ENCODE measurements at places on chromosomes 16 and 17.

DNA sequence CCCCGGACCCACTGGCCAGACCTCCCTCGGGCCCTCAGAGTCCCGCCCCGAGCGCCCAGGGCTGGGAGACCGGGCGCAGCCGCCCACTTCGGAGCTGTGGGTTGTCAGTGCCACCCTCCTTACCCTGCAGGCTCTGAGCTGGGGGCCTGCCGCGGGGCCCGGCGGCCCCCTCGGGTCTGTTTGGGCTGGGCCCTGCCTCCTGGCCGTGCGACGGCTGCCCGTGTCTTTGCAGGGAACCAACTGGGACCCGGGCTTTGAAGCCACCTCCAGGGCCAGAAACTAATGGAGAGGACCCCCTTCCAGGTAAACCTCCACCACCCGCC is 443 bp downstream of the TEDC2 start:
- no peak for DNase-seq

- DNase-seq: no peak
These were observed 22.8 kb upstream of the ACSM2B start for GRCh38 chr16:20598832-20599469.

DNA sequence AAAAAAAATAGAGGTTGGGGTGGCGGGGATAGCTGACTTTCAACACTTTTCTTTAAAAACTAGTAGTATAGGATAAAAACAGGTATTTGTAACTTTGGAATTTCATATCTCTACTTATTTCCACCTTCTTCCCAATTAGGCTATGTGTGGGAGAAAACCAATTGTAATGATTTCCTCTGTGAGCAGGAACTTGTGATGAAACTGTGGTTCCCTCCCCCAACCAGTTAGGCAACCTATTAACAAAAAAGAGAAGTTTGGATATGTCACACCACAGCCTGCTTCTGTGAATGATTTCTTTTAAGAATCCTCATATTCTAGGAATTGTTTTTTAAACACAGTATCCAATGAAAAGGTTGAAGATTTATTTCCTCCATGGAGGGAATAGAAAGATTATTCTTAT is 1.9 kb downstream of the IGSF6 start:
- DNase-seq: peak; percentile 51

DNA sequence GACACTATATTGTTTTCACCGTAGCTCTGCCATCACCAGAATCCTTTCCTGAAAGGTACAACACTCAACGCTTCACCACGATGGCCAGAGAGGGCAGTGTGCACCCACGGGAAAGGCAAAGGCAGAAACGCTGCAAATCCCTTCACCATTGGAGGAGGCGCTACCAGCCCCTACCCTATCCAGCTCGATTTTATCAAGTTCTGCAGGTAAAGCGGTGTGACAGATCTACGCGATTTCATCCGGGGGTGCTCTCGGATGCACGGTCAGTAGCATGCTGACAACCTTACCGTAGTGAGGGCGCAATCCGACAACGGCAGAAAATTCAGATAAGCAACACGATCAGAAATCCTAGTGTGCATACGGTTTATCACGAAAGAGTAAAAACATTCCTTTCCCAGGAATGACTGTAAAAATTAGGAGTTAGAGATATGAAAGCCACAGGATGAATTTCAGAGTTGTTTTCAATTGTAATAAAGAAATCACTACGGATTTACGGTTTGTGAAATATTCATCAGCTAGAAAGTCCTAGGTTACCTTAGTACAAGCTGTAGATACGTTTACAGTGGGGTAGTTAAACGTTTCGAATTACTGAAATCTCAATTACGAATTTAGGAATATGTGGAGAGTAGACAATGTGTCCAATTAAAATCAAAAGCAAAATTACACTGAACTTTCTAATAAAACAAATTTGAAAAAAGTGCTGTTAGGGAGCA is 1.8 kb downstream of the NETO2 start:
- peak; percentile 84 for DNase-seq

DNA sequence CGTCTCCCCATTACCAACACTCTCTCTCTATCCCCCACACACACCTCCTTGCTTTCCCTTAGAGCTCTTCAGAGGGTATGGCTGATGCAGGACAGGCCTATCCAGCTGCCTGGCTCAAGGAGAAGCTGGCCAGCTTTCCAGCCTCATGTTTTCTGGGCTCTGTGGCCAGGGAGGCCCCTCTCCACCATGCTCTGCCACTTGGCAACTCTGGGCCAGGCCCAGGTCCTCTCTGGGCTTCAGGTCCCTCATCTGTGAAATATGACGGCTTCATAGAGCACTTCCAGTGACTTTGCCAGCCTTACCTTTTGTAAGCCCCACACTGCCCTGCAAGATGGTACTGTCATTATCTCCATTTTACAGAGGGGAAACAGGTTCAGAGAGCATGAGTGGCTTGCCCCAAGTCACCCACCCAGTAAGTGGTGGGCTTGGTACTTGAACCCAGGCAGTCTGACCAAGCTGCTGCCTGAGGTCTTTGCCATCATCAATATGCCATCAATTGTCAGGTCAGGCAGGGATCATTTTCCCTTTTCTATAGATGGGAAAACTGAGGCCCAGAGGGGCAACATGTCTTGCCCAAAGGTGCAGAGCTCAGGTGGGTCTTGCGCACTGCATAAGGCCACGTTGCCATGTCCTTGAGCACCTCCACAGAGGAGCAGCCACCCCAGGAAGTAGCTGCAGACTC is 548 bp upstream of the ADGRG5 start:
- no peak for DNase-seq

- no peak for DNase-seq
These were observed 9.2 kb downstream of the CFAP97D1 start for GRCh38 chr17:43789482-43789881.

GRCh38 chr17:16988749-16989229 is 16.9 kb upstream of the TNFRSF13B start:
- peak; percentile 26 for DNase-seq

DNA sequence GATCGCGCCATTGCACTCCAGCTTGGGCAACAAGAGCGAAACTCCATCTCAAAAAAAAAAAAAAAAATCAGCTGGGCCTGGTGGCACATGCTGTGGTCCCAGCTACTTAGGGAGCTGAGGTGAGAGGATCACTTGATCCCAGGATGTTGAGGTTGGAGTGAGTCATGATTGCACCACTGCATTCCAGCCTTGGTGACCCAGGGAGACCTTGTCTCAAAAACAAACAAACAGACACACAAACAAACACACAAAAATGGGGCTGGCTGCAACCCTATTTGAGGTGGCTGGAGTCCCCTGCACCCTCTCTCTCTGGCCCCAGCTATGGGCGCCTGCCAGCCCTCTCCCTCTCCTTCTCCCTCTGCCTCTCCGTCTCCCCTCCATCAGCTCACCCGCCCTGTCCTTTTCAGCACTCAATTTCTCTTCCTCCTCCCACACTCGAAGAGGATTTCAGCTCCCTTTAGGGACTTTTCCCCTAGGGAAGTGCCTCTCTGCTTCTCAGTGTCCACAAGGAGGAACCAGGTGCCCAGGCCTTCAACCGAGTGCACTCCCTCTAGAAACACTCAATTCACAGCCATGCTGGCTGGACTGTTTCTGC is 17.5 kb upstream of the TFAP4 start:
- DNase-seq: peak; percentile 96

DNA sequence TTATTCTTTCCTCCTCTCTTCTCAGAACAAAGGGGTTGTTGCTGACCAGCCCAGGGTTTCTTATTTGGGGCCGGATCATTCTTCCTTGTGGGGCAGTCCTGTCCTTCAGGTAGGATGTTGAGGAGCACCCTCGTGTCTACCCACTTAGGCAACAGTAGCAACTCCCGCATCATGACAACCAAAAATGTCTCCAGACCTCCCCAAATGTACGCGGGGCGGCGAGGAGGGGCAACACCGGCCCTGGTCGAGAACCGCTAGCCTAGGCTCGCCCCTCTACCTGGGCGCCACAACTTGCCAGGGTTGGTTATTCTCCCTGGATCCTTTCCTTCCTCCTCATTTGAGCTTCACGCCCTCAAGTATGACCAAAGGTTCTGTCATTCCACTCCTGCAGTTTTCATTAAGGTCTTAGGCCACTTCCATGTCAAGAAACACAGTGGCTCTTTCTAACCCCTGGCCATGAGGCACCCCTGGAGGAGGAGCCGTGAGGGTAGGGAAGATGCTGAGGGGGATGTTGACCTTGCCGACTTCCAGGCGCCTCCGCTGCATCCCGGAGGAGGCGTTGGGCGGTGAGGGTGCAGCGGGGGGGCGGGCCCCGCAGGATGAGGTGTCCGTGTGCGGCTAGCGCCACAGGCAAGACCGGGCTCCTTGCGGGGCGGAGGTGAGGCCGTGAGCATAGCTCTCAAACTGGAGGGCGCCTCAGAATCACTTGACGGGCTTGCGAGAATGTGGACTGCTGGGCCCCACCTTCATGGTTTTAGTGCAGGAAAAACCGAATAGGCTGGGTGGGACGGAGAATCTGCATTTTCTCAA is 712 bp upstream of the SPECC1 start:
- no peak for DNase-seq

DNA sequence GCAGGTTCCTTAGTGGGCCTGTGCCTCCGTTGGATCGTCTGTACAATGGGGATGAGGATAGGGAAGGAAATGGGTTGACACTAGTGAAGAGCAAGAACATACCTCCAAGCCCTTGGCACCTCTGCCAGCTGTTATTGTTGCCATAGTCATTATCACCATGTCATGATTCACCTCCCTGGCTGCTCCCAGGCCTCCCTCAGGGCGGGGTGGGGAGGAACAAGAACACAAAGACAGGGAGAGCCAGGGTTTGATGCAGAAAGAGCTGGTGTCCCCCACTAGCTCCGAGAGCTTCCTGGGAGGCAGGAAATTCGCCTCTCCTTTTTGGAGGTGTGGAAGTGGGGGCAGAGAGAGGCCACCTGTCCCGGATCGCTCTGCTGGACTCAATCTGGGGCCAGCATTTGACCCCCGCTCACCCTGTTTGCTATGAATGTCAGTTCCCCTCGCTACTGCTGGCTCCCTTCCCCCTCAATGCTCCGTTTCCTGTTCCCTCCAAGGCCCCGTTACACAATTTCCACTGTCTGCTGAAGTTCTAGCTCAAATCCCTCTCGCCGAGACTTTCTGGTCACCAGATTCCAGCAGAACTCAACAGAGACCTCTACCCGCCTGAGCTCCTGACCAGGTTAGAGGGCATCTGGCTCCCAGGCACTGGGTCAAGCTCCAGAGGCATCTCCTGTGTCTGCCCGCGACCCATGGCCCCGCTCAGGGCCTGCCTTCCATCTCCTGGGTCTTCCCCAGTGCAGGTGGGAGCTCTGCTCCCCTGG is 9.1 kb downstream of the TIMP2 start:
- DNase-seq: peak; percentile 64

DNA sequence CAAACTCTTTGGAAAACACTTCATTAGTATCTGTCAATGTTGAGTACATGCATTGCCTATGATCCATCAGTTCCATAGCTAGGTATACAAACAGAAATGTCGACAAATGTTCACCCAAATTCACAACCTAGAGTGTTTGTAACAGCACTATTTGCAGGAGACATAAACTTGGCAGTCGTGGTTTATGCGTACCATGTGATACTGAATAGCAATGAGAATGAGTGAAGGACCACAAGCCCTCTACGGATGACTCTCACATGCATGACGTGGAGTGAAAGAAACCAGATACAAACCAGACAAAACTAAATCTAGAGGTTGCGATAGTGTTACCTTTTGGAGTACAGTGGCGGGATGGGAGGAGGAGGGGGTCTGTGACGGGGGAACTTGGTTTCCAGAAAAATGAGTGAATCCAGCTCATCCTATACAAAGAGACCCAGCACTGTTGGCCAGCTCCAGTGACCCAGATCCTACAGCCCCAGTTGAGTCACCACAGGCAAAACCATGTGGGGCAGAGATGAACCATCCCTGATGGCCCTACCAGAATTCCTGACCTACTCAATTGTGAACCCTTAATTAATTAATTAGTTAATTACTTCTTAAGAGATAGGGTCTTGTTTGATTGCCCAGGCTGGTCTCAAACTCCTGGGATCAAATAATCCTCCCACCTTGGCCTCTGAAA is 15.9 kb upstream of the ULK2 start:
- DNase-seq: no peak

DNA sequence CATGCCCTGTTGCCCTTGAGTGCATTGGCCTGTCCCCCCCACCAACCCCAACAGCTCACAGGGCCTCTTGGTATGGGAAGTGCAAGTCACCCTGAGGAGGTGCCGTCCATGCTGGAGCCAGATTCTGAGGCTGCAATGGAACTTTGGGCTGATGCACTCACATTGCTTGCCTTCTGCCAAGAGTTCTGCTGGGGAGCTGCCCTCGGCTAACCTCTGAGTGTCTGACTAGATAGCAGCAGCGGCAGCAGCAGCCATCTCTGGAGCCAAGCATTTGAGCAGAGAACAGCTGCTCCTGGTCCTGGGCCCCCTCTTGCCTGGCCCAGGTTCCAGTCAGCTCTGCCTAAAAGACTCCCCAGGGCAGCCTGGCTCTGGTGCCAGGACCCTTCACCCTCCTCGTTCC is 61.5 kb downstream of the GNAO1 start:
- no peak for DNase-seq

- DNase-seq: no peak
These were observed 825 bp downstream of the HASPIN start for GRCh38 chr17:3724378-3725077.

GRCh38 chr16:77435272-77435820 is 512 bp upstream of the ADAMTS18 start:
- DNase-seq: no peak

DNA sequence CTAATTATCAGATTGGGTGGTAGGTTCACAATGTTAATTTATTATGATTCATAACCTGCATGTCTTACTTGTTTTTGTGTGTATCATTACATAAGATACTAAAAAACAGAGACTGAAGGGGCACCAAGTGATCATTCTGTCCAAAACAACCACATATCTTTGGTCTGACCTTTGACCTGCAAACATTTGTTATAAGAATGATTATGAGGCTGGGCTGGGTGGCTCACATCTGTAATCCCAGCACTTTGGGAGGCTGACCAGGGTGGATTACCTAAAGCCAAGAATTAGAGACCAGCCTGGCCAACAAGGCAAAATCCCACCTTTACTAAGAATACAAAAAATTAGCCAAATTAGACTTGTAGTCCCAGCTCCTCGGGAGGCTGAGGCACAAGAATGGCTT is 116.4 kb downstream of the SPAG9 start:
- no peak for DNase-seq

DNA sequence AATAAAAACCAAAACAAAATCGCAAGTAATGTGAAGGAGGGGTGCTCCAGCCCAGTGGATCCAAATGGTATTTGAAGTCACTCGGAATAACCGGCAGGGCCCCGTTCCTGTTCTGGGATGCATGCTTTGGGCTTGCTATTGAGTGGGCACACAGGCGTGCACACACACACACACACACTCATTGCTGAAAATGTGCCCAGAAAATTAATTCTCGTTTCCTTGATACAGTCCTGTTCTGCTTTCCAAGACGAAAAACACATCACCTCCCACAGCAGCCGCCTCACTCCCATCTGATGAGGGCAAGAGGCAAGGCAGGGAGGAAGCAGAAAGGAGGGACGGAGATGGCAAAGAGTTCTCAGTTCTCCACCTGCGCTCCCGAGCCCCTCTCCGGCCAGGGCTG is 62.2 kb upstream of the SDK2 start:
- DNase-seq: no peak

- no peak for DNase-seq
These were observed 9.4 kb downstream of the WNT3 start for GRCh38 chr17:46809110-46809571.

DNA sequence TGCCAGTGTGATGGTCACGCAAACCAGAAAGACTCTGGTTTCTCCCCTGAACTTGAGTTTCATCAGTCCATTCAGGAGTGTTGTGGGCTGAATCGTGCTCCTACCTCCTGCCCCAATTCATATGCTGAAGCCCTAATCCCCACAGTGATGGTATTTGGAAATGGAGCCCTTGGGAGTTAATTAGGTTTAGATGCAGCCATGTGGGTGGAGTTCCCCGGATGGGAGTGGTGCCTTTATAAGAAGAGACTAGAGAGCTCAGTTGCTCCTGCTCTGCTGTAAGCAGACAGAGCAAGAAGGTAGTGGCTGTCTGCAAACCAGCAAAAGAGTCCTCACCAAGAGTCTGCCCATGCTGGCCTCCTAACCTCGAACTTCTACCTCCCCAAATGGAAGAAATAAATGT is 160.3 kb upstream of the DYNLRB2 start:
- DNase-seq: no peak
